Globus pallidus (tissue), 1 donor: ENCODE measurements at places on chromosomes 7 and 10.

GRCh38 chr10:124092860-124093773, at the start of gene CHST15:
TSS of gene CHST15 (minus strand) at chr10:124093598. CDS start at chr10:124046212, 47,386 bp downstream.
- DNase-seq, result peak; percentile 26

- peak; percentile 53 for DNase-seq
These were observed 399.5 kb upstream of the ANKRD30A start for GRCh38 chr10:36725581-36726520.

DNA sequence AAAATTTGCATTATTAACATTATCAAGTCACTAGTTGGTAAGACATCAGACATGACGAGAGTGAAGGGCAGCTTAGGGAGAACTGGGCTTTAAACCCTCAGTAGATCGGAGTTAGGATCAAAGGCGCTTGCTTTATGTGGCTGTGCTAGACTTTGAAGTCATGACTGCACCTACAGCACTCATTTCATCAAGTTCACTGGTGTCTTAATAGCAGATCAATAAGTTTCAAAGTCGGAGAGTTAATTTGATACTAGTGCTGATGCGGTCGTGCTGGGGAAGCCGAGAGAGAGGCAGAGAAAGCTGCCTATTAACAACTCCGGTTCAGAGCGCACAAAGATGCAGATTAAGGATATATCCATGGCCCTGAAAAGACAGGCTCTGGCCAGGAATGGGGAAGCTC, 172.9 kb downstream of the TCF7L2 start:
- DNase-seq, result no peak

DNA sequence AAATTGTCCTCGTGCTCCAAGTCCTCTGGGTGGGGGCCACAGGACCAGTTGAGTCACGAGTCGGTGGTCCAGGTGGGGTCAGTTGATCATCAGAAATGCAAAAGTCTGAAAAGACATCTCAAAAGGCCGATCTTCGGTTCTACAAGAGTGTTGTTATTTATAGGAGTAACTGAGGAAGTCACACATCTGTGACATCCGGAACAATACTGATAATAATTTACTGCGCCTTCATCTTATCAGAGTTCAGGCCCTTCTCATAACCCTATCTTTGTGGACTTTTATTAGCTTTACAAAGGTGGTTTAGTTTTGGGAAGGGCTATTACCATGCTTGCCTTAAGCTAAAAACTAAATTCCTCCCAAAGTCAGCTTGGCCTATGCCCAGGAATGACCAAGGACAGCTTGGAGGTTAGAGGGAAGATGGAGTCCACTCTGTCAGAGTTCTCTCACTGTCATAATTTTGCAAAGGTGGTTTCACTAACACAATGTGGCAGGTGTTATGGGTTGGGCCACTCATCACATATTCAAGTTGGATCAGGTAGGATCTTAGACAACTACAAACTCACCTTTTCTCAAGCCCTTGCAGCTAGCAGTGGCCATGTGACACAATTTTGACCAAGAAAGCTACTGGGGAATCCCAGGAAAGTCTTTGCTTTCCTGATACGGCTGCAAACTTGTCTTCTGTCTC, 54.7 kb upstream of the CHST3 start:
- no peak for DNase-seq

- no peak for DNase-seq
These were observed 182.2 kb downstream of the HTR7 start for GRCh38 chr10:90675621-90676020.

GRCh38 chr7:27842094-27842692, 102.2 kb downstream of the TAX1BP1 start:
- DNase-seq, result no peak

GRCh38 chr10:119079599-119080520, 757 bp downstream of the EIF3A start:
- peak; percentile 52 for DNase-seq

- DNase-seq, result no peak
These were observed 77.8 kb upstream of the SH2B2 start for GRCh38 chr7:102208826-102209225.

GRCh38 chr10:110327262-110327914, 22.7 kb upstream of the SMNDC1 start:
- DNase-seq, result no peak

- DNase-seq, result no peak
These were observed 10.1 kb downstream of the NFKB2 start for GRCh38 chr10:102405632-102406031.

- DNase-seq, result no peak
These were observed 230.2 kb downstream of the AHR start for GRCh38 chr7:17528636-17529035.

DNA sequence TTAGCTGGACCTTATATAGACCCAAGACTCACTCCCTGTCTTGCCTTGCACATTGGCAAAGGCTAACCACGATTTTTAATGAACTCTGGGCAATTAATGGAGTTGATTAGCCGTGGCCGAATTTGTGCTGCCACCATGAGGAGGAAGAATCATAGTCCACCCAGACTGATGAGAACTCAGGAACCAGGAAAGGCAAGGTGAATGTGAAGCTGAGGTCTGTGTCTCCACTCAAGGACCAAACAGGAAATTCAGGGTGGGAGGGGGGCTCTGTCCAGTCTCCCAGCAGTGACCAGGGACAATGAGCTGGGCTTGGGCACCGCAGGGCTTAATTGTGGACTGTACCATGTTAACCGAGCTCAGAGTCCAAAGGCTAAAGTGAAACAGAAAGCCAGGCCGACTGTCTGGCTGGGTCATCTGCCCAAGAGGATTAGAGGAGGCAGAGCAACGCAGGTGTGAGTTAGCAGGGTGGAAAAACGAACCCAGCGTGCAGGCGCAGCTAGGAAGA, 127.0 kb upstream of the JCAD start:
- no peak for DNase-seq

- peak; percentile 19 for DNase-seq
These were observed 372.6 kb downstream of the LRMDA start for GRCh38 chr10:75803816-75804552.

- DNase-seq, result no peak
These were observed 106.2 kb downstream of the PHF14 start for GRCh38 chr7:11079907-11080306.

DNA sequence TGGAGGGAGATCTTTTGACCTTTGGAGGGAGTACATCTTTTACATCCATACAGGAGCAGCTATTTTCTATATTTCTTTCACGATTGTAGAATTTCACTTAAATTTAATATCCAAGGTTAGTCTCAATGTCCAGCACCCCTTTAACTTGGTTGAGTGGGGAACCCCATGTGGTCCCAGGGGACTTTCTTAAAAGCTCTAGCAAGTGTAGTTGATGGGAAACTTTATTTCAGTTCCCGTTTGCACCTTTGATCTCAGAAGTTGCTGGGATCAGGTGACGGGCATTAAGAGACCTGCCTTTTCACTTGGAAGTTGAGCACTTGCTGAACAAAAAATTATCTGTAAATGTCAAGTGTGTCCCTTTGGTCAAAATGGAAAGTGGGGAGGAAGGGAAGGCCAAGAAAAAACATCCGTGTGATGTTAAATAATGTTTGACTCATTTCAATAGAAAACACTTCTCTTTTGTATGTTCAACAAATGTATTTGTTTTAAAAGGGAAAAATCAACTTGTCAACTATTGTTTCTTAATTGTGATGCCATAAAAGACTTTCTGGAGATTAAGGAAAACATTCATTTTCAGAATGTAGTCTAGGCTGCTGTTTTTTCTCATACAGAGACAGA, 370.1 kb upstream of the GALNT17 start:
- DNase-seq, result no peak

- no peak for DNase-seq
These were observed 39.3 kb downstream of the CALML3 start for GRCh38 chr10:5563991-5564536.

DNA sequence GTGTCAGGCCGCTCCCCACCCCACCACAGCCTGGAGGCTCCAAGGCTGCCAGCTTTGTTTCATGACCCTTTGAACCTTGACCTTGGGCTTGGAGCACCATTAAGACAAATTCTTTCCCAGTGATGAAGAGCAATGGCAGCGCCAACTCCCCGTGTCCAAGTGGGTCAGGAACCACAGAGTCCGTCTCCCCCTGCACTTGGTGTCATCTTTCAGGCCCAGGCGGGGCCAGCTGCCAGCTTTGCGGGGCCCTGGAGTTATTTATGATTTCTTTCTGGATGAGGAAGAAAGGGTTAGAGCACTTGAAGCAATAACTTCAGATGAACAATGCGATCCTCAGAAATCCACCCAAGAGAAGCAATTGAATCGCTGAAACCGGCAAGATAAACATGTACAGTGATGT, 110.8 kb downstream of the MYL10 start:
- no peak for DNase-seq

- no peak for DNase-seq
These were observed 53.4 kb downstream of the EGFR start for GRCh38 chr7:55072251-55072650.

GRCh38 chr7:155979566-155979965, 167.3 kb upstream of the SHH start:
- DNase-seq, result no peak

DNA sequence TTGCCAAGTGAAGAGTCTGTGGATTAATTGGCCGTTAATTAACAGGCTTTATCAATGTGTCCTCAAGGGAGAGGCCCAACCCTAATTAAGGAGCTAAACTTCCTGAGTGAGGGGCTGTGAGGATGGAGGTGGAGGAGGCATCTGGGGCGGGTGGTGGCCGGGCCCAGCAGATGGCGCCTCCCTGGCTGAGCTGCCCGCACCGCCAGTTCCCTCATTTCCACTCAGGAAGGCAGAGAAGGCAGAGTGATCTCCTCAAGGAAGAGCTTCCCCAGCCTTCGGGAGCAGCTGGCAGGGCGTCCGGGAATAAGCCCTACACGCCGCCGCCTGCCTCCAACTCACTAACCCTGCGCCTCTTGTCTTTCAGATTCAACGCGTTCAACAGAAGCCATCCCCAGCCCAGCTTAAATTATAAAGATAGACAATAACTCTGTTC, 112.2 kb downstream of the CYTH3 start:
- DNase-seq, result peak; percentile 47

DNA sequence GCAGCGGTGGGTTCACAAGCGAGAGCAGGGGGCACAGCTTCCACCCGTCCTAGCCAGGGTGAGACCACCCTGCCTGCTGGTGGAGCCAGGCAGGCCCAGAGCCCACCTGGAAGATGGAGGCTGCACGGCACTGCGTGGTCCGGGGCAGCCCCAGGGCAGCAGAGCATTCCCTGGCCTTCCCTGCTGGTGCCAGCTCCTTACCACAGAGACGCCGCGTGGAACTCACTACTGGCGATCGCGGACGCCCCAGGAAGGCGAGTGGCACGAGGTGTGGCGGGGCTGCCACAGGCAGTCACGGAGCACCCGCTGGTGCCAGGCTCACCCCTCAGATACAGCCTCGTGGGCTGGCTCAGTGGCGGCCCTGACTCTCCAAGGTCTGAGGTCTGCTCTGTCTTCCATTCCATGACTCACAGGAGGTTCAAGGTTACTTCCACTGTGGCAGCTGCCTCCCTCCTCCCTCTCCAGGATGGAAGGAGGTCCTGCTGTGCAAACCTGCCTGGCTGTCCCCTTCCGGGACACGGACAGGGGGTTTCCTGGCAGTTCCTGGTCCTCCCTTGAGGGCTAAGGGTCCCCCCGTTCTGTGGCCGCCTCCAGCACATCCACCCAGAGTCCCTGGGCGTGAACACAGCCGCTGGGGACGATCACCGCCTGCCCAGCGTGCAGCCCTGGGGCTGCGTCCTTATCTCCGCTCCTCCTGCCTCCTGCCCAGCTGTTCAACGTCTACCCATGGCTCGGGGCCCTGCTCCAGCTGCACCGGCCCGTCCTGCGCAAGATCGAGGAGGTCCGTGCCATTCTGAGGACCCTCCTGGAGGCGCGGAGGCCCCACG, 3.1 kb downstream of the CYP2W1 start:
- DNase-seq, result no peak

DNA sequence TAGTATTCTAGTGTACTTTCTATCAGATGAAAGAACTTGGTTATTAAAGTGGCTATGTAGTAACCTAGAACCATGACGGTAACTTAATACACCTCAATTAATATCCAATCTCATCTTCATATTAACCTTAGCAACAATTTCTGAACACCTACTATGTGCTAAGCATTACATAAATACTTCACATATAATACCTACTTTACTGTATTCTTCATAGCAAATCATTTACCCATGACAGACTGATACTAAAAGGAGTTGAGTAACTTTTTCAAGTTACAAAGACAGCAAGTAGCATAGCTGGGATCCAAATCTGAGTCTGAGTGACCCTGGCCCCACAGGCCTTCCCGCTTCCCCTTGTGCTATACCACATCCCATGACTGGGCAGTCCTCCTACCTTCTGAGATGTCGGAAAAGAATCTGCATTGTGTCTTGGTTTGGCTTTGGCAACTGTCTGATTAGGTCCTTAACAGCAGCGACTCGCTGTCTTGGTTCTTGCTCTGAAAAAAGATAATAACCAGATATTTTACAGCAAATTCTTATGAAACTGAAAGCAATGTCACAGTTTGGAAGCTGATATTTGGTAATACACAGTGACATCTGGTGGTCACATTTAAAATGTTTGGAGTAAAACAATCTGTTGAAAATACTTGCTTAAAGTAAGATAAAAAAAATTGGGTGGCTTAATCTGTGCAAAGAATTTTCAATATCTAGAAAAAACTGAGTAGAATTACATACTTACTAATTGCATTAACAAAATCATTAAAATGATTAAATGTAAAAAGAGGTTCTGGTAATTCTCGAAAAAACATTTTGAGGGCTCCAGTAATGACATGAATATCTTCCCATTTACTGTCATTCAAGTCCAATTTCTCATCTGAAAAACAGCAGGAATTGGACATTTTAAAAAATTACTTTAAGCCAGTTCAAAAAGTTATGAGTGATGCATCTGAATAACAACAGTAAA, 120.1 kb downstream of the ARHGAP12 start:
- DNase-seq, result peak; percentile 71

DNA sequence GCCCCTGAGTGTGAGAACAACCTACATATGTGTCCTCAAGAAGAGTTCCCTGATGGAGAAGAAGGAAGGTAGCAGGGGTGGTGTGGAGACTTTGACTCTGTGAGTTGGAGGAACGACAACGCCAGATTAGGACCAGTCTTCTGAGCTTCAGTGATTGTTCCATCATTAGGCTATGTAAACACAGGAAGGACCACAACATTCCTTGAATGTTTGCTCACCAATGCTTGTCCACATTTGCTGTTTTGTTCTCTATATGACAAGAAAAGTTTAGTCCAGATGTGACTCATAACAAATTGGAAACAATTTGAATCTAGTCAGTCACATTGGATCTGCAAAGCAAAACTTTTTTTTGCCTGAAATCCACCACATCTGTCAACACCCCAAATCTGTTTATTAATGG, 62.7 kb downstream of the ENTPD1 start:
- no peak for DNase-seq

GRCh38 chr7:36372156-36372555, 17.5 kb upstream of the ANLN start:
- DNase-seq, result no peak

GRCh38 chr10:103658049-103658577, 164.6 kb downstream of the NEURL1 start:
- no peak for DNase-seq

GRCh38 chr10:80596391-80597257, 58.9 kb downstream of the SH2D4B start:
- DNase-seq, result no peak
